ENCODE measurements at places on chromosomes 1 and 21. TPM values are rescaled to one million over a fixed set of nuclear protein-coding genes. Genes with fewer than 3 reads are reported as not detected.

PEAR1 gene
- total RNA-seq, result not detected

- no peak for DNase-seq
These were observed 67.7 kb upstream of the RUNX1 start for GRCh38 chr21:35116777-35117176.

DNA sequence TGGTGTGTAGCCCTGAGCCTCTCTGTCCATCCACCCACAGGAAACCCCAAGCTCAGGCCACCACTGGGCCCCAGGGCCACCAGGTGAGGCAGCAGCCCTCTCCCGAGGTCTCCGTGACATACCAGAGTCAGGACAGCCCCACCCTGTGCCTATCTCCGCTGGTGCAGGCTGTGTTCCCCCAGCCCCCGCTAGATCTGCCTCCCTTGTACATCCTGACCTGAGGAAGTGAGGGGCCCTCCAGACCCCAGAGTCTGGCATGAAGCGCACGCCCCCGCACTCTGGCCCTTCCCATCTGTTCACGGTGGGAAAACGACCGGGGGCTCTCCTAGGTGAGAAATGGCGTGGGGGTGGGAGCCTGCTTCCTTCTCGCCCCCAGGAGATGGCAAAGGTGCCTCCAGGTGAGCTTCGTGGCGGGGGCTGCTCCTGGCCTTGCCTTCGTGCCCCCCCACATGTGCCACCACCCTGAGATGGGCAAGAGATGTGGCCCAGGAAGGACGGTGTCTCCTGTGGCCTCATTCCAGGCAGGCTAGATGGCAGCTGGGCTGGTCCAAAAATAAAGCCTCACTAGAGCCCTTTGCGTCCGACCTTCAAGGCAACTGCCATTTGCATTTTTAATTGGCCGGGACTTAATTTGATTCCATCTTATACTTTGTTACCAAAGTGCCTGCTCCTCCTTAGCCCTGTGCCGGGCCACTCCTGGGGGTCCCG, 3.1 kb downstream of the GABRD start:
- DNase-seq, result no peak

CLCNKA gene
- total RNA-seq, result not detected

DNA sequence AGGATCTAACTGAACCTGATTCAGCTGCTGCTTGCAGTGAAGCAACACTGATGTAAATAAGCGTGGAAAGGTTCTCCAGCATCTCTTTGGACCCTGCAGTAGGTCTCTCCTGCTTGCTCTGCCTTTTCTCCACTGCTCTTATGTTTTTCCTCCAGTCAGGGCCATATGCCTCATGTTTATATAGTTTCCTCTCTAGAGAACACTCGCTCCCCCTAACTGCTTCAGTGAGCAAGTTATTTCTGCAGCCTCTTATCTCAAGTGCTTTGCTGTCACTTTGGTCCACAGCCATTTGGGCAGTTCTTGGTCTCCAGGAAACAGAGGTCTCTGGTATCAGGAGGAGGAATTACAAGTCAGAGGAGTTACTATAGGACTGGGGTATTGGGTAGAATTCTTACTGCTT, 5.3 kb downstream of the PRUNE1 start:
- no peak for DNase-seq

DNA sequence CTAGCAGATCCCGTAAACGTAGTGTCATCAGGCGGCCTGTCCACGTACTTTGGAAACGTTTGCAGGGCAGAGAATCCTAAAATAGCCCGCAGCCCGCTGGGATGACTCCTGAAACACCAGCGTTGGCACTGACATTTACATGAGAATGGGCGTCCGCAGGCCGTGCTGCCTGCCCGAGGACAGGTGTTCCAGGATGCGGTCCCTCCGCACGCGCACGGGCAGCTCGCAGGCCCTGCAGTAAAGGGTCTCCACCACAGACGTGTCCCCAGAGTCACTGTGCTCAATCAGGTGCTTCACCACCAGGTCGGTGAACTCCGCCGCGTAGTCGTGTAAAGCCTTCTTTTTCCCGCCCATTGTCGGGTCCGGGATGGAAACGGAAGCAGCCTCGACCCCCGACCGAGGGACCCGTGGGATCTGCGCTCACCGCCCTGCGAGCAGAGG, 5.8 kb upstream of the CCDC27 start:
- DNase-seq, result no peak

Measured in H4 (cell line).